Jurkat, Clone E6-1 (cell line): ENCODE measurements at places on chromosomes 7 and 10.
A peak's percentile ranks its signal among the peaks of the same experiment; 100 is the strongest.

DNA sequence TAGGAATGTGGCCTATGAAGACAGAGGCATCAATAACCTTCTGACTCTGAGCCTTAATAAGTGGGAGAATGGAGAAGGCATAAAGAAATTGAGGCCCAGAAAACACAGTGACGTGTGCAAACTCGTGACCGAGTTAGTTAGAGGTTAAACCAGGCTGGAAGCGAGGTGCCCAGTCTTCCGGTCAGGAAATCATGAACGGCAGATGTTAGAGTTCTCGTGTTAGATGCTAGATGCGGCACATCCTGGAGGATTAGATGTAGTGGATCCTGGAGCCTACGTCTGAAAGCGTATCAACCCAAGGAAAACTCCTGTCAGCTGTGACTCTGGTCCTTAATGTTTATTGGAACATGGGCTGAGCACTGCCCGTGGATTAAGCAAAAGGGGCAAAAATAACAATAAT lies 275.9 kb downstream of the TCF7L2 start:
- DNase-seq = no peak

- no peak for DNase-seq
Measured at GRCh38 chr10:129120441-129120840, 346.6 kb upstream of the MGMT start.

DNA sequence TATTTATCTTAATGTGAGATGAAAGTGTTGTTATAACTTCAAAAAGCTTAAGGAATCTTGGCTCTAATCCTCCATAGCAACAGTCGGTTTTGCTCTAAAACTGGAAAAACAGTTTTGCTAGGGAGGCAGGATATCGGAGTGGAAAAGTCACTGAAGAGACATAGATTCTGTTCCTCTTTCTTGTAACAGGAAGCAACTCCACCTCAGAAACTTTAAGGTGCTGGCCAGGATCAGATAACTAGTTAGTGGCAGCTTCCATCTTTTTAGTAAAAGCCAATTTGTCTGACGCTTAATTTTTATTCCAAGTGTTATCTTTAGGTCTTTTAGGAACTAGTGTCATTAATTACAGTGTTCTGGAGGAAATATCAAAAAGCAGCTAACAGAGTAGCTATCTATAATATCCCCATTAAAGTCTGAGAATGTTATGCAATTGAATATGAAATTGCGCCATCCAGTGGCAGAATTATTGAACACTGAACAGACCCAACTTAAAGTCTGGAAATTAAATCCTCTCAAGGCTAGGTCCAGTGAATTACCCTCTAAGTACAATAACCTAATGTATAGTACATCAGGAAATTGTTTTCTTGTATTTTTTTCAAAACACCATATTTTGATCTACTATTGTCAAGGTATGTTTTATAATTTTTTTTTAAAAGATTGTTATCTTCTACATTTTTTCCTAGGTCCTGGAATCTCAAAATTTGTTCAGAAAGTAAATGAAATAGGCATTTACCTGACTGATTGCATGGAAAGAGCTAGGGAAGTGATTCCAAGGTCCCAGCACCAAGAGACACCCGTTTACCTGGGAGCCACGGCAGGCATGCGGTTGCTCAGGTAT lies 65.9 kb upstream of the CC2D2B start:
- DNase-seq = peak; percentile 38

GRCh38 chr10:101494650-101495049 lies 93.4 kb downstream of the POLL start:
- no peak for DNase-seq

DNA sequence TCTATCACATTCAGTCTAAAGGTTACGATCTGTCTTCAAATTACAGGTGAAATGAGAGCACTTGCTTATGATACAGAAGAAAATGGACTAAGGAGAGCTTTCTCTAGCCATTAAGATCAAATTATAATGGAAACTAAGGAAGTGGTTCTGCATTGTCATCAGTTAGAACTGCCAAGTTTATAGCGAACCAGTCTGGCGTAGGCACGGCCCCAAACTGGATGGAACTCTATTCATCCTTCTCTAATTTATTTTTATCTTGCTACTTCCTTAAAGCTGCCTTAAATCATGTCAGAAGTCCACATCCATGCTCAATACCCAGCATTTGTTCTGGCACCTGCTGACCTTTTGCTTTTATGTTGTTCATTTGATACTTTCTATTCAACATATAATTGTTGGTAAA lies 63.7 kb upstream of the APBB1IP start:
- no peak for DNase-seq

DNA sequence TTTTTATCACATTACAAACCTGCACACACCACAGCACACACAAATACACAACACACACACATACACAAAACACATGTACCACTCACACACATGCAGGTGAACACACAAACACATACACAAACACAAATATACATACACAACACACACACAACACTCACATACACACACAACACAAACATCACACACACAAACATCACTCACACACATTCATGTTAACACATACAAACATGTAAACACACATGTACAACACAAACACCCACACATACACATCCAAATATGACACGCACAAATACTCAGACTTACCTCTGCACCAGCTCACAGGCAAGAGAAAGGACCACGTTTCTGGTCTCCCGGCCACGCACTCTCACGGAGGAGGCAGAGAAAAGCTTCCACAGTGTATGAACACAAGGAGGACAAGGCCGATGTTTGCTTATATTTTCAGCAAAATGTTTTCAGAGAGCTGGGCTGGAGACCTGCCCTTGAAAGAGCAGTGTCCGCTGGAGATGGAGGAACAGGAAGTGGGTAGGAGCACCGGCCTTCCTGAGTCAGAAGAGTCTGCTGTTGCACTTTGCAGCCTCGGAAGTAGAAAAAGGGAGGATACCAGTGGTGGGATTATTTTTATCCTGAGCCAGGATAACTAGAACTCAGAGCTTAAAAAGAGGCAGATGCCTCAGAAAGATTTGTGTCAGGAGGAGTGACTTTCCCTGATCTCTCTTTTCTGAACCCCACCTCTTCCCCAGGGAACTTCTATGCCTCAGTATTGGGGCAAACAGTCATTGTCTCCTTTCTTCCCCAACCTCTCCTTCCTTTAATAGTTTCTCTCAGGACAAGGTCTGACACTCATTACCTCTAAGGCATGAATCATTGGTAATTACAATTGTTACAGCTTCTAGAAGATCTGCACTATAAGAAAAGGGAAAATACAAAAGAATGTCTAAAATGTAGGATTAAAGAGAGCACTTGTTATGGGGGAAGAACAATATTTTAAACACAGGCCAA lies at the start of gene GIMAP6:
TSS of gene GIMAP6 (minus strand) at position 520 of the 999 bp plus-strand sequence. CDS start 2,243 bp downstream, outside the sequence.
- peak; percentile 66 for DNase-seq

- peak; percentile 80 for DNase-seq
Measured at GRCh38 chr10:72316748-72317435, 37.8 kb downstream of the DNAJB12 start.

DNA sequence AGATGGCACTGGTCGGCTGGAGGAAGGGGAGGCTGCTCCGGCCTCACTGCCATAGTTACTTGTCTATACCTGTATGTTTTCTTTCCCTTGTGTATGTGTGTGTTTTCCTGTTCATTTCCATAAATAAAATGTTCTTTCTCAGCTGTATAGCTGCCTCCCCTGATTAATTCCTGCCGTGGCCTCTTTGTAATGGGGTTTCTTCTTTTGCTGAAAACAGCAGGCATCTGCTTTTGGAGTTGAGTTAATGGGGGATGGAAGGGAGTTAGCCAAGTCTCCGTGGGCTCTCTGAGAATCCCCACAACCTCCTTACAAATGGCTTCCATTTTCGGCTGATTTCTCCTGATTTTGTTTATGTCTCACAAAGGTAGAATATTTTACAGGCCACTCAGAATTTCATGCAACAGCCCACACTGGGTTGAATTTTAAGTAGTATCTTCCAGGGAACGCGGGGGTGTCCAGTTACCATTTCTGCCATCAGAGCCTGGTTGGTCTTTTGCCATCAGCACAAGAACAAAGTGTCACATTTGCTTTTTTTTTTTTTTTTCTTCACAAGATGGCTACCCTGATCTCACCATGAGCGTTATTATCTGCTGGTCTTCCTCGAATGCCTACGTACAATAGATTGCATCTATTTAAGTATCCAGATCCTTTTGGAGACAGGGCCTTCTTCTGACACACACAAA lies 88.1 kb upstream of the NRP1 start:
- DNase-seq = no peak

DNA sequence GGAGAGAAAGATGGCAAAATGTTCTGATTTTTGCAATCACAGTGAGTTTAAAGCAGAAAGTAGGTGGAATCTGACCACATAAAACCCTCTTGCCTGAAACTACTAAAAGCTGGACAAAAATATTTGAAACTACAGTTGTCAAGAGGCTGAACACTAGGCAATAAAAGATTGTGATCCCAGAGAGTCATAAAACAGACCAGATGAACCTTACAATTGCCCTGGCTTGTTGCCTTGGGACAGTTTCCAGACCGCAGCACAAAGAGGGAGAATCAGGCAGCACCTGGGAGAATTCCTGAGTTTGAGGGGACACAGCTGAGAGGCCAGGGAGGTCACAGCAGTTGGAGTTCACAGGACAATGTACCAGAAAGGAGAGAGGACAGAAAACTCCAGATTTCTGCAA lies 107.3 kb upstream of the NANOS1 start:
- DNase-seq = no peak

- DNase-seq = no peak
Measured at GRCh38 chr7:116465125-116465524, 34.4 kb upstream of the CAV2 start.

DNA sequence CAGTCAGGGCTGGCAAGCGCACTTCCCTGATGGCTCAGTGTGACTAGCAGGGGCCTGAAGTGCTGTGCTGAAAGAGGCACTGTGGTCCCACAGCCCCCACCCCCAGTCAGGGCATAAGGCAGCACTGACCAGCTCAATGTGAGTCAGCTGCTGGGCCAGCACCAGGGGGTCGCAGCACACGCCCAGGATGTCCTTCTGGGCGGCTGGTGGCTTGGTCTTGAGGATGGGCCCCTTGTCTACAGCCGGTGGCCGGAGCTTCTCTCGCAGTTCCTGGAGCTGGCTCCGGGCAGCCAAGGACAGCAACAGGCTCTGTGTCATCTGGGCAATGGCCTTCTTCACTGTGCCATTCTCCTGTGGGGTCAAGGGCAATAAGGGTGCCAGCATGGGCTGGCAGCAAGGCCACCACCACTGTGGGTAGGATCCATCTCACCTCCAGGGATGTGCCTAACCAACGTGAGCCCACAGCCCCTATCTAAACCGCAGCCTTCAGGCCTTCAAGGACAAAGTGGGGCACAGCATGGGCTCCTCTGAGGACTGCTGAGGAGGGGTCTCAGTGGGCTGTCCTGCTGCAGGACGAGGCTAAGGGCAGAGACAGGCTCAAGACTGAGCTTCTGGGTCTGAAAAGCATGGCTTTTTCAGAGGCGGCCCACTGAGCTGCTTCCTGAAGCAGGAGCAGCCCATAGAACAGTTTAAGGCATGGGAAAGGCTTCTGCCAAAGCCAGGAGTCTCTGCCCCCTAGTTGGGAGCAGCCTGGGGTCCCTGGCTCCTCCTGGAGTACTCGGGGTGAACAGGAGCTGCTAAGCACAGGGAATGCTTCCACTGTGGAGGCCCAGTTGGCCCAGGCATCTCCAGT lies 62.5 kb downstream of the CSGALNACT2 start:
- DNase-seq = no peak

DNA sequence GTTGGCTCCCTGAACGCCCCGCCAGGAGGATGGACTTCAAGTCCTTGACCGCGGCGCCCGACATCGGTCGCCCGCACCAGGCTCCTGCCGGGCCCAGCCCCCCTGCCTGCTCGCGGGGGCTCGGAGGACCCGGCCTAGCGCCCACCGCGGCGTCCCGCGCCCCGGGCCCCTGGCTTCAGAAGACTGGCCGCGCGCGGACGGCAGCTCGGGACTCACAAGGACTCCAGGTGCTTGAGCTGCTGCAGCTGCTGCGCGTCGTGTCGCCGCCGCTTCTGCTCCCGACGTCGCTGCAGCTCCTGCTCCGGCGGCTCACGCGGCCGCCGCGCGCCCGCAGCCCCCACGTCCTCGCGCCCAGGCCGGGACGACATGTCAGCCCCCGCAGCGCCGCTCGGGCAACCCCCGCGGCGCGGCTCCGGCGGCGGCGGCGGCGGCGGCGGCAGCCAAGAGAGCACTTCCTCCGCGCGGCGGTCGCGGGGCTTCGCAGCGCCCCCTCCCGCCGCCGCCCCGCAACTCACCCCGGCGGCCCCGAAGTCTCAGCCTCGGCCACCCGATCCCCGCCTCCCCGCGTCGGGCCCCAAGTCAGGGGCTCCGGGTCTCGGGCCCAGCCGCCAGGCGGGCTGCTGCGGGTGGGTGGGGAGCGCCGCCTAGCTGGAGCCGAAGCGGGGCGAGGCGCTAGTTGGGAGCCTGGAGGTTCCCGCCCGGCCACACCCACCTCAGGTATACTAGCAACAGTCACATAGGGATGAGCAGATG lies at the start of gene RP9:
TSS of gene RP9 (minus strand) at position 400 of the 753 bp plus-strand sequence. CDS start at position 368, 32 bp downstream.
- peak; percentile 57 for DNase-seq

- DNase-seq = no peak
Measured at GRCh38 chr7:4550117-4550516, 132.0 kb upstream of the FOXK1 start.

DNA sequence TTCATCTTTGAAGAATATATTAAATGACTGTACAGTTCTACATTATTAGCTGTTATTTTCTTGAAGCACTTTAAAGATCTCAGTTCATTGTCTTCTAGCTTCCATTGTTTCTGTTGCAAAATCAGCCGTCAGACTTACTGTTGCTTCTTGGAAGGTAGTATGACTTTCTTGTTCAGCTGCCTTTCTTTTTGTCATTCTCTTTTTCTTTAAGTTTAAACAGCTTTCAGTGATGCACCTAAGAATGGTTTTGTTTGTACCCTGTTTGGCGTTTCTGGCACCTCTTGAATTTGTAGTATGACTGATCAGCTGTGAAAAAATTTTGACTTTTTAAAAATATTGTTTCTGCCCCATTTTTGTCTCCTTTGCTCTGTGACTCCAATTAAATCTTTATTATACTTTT lies 9.3 kb downstream of the MKLN1 start:
- no peak for DNase-seq

GRCh38 chr7:114087653-114088469 lies 169.1 kb upstream of the PPP1R3A start:
- no peak for DNase-seq

- DNase-seq = no peak
Measured at GRCh38 chr10:101506829-101507661, 81.0 kb downstream of the POLL start.

DNA sequence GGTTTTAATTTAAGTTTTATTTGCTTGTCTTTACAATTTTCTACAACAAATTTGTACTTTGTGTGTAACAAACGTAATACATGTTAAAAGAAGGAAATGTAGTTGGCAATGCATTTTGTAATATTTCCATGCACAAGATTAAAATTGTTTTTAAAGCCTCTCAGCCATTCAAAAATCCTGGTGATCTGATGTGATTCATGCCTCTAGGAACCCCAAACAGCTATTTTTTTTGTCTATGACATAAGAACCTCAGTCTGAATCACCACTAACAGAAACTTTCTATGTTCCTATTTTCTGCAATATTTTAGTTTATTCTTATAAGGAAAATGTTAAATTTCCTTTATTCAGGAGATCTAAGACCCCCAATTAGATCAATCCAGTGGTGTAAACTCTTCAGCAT lies 183.1 kb upstream of the YAE1 start:
- DNase-seq = no peak

DNA sequence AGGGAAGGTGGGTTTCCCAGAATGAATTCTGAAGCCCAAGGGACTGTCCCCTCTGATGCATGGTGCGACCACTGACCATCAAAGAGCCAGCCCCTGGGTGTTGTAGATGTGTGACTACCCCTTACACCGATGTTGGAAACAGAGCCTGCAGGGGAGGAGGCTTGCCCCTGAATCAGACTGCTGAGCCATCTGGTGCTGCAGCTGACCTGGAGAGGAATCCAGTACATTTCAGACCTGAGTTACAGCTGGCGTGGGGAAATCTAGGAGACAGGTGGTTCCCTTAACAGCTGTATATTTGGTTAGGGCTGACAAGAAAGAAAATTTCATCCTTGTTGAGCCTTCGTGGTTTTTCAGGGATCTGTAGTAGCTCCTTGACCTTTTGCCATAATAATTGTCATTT lies 195.5 kb downstream of the CELF2 start:
- no peak for DNase-seq
